Foreskin fibroblast (primary cell): ENCODE measurements at places on chromosomes 2 and 18.
A peak's percentile ranks its signal among the peaks of the same experiment; 100 is the strongest.

GRCh38 chr2:32061973-32062861 is 1.1 kb upstream of the SPAST start:
- peak; percentile 24 for DNase-seq

DNA sequence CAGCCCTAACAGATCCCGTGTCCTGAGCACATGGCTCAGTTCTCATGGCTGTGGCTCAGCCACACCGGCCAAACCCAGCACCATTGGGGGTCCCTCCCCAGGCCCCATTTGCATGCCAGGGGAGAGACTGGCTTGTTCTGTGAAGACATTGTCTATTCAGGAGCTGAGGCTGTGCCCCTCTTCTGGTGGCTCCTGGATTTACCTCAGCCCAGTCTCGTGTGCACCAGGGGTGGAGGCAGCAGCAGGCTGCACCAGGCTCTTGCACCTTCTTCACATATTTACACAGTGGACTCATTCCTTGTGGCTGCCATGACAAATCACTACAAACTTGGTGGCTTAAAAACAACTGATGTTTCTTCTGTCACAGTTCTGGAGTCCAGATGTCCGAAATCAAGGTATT is 92.4 kb upstream of the ITGA6 start:
- no peak for DNase-seq

DNA sequence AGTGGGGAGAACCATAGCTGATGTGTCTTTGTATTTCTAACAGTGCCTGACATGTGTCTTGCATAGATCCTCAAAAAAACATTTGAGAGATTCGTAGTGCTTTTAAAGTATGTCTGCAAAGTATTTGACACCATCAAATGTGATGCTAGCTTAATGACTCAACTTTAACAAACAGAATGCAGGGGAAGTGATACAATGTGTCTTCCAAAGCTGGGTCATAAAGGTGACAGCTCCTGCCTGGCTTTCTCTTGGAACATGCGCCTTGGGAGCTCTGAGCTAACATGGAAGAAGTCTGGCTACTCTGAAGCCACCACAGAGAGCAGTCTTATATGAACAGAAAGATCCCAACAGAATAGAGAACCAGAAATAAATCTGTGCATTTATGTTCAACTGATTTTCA is 78.2 kb downstream of the C1D start:
- DNase-seq = peak; percentile 52

DNA sequence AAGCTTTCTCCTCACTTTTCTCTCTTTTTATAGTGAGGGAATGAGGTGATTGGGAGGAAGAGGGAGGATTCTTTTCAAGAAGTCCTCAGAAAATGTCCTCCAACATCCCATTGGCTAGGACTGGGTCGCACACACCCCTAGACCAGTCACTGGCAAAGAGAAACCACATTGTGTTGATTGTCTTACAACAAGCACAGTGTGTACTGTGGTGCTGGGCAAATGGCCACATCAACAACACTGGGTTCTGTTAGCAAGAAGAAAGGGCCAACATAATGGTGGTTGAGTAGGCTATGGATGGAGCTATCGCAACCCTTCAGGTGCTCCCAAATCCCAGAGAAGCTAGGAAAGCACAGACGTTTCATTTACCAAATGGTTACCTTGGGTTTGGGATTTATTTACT is 18.7 kb upstream of the PTPN4 start:
- DNase-seq = no peak

GRCh38 chr2:54329482-54330161 is 73.6 kb upstream of the TSPYL6 start:
- no peak for DNase-seq

- no peak for DNase-seq
Measured at GRCh38 chr2:168224346-168224745, 23.0 kb downstream of the STK39 start.

DNA sequence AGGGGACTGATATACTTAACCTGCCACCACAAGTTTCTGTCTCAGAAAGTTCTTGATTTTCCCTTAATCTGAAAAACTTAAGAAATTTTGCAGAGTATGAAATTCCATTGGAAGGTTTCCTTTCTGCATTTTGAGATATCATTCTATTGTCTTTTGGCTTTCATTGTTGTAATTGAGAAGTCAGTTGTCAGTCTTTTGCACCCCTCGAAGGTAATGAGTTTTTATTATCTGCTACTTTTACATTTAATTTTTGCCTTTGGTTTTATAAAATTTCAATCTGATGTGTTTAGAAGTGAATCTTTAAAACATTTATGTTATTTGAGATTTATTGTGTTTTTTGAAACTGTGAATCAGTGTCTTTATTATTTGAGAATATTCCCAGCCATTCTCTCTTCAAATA is 4.8 kb upstream of the IL36A start:
- DNase-seq = no peak

DNA sequence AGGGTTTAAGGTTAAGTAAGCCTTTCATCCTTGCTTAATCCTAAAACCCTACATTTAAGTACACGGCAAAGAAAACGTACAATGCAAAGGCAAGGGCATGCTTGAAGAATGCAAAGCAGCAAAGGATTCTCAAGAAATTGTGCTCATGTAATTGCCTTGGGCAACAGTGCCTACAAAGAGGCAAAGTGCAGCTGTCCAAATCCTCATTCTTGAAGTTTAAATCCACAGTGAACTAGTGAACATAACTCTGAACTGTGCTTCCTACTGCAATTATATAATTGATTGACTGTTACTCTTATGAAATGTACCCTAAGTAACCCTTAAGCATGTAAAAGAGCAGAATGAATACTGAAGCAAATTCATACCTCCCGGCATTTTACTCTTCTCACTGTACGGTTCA is 85.4 kb downstream of the MAP3K20 start:
- DNase-seq = peak; percentile 42

- no peak for DNase-seq
Measured at GRCh38 chr2:131045286-131046027, 47.8 kb downstream of the FAM168B start.

GRCh38 chr18:50749945-50750344 is 69.9 kb downstream of the MRO start:
- no peak for DNase-seq

- no peak for DNase-seq
Measured at GRCh38 chr2:43490252-43490786, 105.5 kb downstream of the THADA start.

- DNase-seq = no peak
Measured at GRCh38 chr2:439556-440402, 151.9 kb upstream of the ALKAL2 start.

GRCh38 chr2:86498468-86499260 is 57.5 kb downstream of the KDM3A start:
- DNase-seq = peak; percentile 10

GRCh38 chr18:75439348-75439747 is 11.8 kb upstream of the SMIM21 start:
- no peak for DNase-seq

DNA sequence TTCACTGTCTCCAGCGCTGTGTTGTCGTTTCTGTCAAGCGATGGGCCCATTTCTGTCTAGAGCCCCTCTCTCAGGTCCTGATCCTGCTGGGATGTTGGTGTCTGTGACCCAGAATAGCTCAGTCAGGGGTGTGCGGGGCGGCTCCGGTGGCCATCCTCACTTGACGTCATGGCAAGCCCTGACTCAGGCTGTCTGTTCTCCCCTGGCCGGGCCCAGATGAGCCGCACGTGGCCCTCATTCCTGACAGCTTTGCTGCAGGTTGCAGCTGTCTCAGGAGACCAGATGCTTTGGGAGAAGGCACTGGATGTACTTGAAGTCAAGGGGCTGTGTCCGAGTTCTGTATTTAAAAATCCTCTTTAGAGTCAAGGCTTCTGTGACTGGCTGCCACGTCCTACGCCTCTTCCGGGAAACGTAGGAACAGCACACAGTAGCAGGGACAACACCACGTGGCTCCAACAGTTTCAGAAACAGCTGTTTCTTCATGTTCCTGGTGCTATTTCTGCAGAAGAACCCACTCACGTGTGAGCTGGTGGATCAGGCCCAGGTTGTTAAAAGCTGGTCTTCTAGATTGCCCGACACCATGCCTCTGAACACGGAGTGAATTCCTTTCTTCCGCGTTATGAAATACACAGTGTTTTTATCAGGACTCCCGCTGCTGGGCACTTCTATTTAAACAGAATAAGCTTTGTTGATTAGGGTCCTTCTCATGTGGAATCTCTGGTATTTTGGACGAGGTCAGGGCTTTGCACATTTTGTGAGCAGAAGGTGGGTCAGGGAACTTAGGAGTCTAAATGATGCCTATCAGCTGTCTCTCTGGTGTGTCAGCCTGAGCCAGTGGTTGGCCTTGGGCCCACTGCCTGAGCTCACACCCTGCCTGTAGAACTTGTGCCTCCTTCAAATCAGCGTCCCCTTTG is 28.3 kb upstream of the NTSR2 start:
- DNase-seq = peak; percentile 92

DNA sequence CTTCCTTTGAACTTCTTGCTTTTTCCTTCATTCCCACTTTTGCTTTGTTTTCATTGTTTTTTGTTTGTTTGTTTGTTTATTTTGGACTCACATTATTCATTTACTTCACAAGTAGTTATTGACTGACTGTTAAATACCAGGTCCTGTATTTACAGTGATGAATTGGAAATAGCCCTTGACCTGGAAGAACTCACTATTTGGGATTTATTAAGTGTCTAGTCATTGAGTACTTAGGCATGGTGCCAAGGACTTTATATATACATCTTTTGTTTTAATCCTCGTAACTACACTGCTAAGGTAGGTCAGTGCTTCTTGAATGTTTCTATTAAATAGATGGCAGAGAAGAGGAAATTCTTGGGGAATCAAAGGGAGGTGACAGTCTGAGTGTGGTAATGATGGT is 11.1 kb downstream of the SPOPL start:
- peak; percentile 7 for DNase-seq

- DNase-seq = no peak
Measured at GRCh38 chr2:146209842-146210275, 1635.0 kb upstream of the ACVR2A start.

GRCh38 chr2:209872675-209873074 is 101.0 kb downstream of the UNC80 start:
- DNase-seq = no peak

DNA sequence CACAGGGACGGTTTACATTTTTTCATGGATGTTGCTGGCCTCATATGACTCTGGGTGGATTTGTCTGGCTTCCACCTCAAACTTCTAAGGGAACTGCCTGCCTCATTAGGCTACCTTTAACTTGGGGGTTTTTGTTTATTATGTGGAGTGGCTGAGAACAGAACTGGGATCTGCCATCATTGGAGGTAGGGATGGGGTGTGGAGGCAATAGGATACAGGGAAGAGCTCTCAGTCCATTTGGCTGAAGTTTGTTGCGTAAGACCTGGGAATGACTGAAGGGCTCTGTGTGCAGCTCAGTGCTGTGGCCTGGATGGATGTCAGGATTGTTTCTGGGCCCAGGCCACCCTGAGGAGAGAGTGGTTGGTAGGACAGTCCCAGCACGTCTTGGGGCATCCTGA is 31.2 kb downstream of the ASB1 start:
- peak; percentile 22 for DNase-seq

DNA sequence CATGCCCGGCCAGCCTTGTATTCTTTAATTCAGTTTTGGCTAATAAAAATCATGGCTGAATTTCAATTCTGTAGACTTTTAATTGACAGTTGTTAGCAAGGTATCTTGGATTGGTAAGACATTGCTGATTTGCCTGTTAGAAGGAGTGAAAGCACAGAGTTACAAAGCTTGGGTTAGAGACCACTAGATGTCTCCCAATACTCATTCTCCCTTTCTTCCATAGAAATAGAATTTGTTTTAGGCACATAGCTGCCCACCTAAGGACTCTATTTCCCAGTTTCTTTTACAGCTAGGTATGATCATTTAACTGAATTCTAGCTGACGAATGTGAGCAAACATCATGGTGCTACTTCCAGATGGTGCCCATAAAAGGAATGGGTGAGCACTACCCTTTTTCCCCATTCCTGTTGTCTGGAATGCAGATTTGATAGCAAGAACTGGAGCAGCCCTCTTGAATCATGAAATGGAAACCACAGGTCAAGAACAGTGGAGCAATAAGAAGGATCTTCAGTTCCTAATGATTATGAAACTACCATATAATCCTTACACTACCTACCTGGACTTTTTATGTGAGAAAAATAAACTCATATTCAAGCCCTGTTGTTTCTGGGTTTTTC is 17.5 kb downstream of the PECR start:
- peak; percentile 17 for DNase-seq

- DNase-seq = peak; percentile 81
Measured at GRCh38 chr2:33034784-33035183, 88.0 kb downstream of the LTBP1 start.

DNA sequence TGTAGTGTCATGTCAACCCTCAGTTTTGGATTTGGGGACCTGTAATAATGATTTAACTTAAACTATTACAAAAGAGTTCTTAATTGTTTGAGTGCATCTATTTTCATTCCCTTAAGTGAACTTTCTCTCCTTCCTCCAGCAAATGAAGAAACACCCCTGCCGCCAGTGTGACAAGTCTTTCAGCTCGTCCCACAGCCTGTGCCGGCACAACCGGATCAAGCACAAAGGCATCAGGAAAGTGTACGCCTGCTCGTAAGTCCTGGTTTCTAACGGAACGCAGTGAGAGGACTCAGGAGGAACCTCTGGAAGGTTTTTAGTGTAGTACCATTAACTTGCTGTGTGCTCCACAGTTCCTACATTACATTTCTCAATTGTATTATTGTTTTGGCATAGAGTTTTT is 114.2 kb downstream of the ZNF532 start:
- DNase-seq = no peak

DNA sequence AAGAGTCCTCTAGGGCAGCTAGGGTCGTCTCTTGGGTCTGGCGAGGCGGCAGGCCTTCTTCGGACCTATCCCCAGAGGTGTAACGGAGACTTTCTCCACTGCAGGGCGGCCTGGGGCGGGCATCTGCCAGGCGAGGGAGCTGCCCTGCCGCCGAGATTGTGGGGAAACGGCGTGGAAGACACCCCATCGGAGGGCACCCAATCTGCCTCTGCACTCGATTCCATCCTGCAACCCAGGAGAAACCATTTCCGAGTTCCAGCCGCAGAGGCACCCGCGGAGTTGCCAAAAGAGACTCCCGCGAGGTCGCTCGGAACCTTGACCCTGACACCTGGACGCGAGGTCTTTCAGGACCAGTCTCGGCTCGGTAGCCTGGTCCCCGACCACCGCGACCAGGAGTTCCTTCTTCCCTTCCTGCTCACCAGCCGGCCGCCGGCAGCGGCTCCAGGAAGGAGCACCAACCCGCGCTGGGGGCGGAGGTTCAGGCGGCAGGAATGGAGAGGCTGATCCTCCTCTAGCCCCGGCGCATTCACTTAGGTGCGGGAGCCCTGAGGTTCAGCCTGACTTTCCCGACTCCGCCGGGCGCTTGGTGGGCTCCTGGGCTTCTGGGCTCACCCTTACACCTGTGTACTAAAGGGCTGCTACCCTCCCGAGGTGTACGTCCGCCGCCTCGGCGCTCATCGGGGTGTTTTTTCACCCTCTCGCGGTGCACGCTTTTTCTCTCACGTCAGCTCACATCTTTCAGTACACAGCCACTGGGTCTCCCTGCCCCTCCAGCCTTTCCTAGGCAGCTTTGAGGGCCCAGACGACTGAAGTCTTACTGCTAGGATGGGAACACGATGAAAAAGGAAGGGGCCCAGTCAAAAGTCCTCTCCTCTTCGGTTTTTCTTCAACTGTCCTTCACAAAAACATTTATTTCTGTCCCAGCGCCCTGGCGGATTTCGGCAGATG is 8.1 kb downstream of the SIX2 start:
- DNase-seq = no peak

GRCh38 chr2:127619203-127619590 is 26.8 kb upstream of the GPR17 start:
- no peak for DNase-seq

- DNase-seq = peak; percentile 1
Measured at GRCh38 chr2:212494418-212495020, 44.1 kb downstream of the ERBB4 start.

GRCh38 chr2:71220743-71221142 is 6.2 kb downstream of the PAIP2B start:
- no peak for DNase-seq

GRCh38 chr18:75250471-75250821 is 39.8 kb downstream of the TSHZ1 start:
- DNase-seq = no peak
